ENCODE measurements at places on chromosomes 13 and 19.

DNA sequence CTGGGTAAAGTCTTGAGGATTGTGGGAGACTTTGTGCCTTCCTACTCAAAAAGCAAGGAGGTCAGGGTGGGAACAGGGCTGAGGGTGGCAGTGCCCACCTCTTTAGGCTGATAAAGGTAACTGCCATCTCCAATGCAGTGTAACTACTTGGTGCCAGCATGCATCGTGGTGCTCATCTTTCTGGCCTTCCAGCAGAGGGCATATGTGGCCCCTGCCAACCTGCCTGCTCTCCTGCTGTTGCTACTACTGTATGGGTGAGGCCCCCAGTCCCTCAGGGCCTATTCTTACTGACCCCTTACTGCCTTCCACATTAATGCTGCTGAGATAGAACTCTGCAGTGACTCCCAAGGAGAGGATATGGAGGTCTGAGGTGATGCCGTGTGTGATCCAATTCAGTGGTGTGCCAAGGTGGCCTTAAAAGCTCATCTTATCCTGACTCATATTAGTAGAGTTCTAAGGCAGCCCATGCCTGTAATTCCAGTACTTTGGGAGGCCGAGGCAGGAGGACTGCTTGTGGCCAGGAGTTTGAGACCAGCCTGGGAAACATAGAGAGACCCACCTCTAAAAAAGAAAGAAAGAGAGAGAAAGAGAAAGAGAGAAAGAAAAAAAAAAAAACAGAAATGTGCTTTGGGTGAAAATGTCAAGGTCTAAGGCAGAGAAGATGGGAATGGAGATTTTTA lies 9.7 kb upstream of the ARHGAP45 start:
- peak; percentile 46 for DNase-seq

DNA sequence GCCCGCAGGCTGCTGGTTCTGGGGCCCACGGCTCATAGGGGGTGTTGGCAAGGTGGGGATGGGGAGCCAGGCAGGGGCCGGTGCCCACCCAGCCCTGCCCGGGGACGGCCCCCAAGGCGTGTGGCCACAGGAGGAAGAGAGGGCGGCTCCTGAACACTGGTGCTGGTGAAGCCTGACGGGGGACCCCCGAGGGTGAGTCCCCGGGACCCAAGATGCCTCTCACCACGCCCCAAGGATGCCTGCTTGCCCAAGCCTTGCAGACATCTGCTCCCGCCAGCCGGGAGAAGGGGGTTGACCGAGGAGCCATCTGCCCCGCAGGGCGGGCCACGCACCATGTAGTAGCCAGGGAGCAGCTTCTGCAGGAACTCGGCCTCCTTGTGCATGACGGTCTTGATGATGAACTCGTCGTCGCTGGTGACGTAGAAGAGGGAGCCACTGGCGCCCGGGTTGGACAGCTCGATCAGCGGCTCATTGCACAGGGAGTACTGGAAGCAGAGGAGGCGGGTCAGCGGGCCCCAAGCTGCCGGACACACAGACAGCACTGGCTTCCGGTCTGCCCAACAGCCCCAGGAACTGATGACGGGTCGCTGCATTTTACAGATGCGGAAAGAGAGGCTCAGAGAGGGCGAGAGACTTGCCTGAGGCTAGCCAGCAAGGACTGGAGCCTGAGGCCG lies 29.6 kb upstream of the CACTIN start:
- DNase-seq = no peak

DNA sequence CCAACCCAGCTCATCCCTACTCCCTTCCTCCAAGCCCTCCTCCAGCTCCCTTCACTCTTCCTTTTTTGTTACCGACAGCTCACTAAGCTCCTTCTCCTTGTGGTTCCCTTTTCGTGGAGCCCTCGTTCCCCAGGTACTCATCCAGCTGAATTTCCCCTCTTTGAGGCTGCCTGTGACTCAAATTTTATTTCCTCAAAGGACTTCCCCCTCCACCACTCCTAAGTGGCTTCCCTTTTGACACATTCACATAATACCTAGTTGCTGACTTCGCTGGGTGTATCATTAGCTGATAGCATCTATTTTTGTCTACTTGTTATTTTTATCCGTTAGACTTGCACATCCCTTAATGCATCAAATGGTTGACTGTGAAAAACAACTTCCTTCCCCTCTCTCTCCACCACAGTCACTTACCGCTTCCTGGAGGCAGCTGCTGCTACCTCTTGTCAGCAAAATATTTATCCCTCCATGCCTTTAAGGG lies 14.5 kb downstream of the FFAR2 start:
- DNase-seq = peak; percentile 89

- DNase-seq = no peak
Observed at GRCh38 chr13:47146136-47146535, 249.3 kb upstream of the HTR2A start.

GRCh38 chr19:6020972-6021805 lies 43.2 kb upstream of the RANBP3 start:
- DNase-seq = no peak

- no peak for DNase-seq
Observed at GRCh38 chr13:20714563-20715329, 11.2 kb downstream of the IL17D start.

DNA sequence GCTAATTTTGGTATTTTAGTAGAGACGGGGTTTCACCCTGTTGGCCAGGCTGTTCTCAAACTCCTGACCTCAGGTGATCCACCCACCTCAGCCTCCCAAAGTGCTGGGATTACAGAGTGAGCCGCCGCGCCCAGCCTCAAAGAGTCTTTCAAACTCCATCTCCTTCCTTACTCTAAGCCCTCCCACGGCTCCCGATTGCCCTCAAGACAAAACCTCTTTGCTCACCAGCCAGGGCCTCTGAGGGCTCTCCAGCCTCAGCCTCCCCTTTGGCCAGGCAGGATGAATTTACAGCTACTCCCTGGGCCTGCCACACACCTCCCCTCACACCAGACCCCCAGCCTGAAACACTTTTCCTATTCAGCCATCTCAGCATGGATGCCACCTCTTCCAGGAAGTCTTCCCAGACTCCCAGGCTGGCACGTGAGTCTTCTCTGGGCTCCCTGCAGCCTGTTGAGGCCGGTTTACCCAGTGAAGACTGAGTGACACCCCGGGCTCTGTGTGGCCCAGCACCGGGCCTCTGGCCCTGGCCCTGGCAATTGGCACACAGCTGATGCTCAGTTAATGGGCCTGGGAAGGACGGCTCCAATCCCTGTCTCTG lies 7.6 kb downstream of the PRSS57 start:
- no peak for DNase-seq

DNA sequence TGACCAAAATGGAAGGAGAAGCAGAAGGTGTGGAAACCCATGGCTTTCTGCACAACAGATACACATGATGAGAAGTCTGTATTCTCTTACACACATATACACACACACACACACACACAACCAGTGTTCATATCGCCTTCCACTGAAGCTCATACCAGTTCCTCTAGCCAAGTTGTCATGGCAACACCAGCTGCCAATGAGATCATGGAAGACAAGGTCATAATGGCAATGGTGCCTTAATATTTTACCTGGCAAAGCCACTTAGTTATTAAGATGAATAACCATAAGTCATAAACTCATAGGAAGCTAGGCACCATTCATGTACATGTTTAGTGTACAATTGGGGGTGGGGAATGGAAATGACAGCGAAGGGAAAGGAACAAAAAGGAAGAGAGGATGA lies 2.6 kb upstream of the DHRS12 start:
- peak; percentile 49 for DNase-seq

- DNase-seq = no peak
Observed at GRCh38 chr13:74174810-74175209, 40.6 kb upstream of the KLF12 start.

DNA sequence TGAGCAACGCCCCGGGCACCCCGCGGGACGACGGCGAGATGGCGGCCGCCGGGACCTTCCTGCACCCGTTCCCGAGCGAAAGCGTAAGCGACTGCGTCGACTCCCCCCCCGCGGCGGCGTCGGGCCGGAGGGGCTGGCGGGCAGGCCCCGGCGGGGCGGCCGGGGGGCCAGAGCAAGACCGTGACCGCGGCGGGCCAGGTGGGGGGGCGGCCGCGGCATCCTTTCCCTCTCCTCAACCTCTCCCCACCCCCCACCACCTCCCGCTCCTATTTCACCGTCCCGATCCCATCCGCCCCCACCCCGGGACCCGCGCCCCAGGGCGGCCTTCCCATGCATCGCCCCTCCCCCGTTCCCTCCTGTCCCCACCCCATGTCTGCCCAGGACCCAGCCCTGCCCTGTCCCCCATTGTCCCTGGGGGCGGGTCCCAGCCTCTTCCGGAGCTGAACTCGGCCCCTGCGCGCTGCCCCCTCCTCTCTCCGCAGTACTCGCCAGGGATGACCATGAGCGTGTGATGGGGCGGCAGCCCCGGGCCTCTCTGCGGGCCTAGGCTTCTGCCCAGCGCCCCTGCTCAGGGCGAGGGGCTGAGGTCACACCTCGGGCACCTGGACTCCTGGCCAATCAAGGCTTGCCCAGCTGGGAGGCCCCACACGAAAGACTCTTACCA lies 4.1 kb downstream of the ISYNA1 start:
- no peak for DNase-seq

DNA sequence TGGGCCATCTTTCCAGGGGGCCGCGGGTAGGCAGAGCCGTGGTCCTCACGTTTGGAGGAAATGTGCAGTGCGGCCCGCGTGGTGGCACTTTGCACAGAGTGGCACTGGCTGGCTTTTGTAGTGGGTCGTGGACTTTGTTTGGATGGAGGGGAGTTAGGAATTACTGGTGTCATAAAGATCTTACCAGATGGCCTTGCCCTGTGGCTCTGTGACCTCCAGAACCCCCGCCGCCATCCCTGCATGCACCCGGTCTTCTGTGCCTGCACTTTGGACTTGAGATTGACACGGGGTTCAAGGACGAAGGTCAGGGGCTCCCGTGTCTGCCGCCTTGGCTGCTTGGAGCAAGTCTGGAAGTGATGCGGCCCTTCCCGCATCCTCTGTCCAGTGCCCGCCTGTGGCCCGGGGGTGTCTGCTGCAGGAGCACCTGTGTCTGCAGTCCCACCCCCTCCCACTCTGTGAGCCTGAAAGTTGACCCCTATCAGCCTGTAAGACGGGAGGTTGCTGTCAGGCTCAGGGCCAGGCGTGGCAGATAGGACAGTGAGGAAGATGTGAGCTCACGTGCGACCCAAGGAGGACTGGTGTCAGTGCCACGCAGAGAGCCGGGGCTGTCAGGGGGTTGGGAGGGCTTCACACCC lies 2.2 kb downstream of the GNA11 start:
- DNase-seq = no peak

DNA sequence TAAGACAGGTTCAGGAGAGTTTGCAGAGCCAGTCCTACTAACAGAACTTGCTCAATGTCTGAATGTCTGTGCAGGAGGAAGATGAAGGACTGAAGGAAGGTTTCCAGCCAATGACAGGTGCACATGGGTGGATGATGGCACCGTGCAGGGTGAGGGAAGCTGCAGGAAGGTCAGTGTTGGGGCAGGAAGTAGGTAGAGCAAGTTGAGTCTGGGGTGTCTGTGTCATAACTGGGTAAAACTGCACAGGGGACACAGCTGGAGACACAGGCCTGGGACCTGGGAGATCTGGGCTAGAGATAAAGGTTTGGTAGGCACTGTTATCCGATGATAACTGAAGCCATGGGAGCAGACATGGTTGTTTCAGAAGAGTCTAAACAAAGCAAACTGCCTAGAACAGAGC lies 116.9 kb downstream of the USP12 start:
- DNase-seq = no peak

DNA sequence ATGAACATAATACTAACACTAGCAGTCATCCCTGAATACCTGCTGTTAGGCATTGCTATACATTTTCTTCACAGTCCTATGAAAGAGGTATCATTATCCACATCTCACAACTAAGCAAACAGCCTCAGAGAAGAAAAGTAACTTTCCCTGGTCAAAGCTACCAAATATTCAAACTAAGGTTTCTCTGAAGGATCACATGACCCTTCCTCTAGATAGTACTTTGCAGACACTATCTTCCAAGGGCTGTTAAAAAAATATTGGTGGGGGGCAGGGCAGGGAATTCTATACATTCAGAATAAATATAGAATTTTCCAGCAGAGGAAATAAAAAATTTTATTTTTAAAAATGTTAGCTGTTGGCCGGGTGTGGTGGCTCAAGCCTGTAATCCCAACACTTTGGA lies 3.1 kb downstream of the SLC25A30 start:
- no peak for DNase-seq

GRCh38 chr13:69956349-69956748 lies 151.3 kb upstream of the ATXN8OS start:
- no peak for DNase-seq

DNA sequence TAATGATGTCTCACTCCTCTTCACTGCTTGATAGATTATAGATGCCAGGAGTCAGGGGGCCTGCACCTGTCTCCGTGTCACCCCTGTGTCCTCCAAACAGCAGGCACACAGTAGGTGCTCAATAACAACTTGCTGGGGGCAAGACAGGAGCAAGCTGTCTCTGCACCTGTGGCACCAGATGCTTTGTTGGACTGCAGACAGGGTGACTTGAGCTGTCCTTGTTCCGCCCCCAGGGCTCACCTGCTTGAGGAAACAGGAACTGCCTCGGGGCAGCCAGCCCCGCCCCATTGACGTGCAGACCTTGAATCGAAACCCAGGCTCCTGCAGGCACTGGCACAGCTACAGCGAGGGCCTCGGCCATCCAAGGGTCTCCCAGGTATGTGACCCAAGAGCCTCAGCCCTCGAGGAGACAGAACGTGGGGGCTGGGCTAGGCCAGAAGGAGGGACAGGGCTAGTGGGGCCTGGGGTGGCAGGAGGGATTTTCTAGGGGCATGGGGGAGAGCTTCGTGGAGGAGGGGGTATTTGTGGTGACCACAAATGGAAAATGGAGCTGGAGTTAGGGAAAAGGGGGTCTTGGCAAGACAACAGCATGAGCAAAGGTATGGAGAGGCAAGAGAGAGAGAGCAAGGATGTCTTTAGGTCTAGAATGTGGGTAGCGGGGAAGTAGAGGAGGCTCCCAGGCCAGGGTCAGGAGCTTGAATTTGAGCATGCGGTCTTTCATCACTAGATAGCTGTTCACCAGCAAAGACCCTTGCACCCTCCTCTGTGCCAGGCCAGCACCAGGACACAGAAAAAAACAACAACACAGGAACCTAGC lies at the start of gene HSH2D:
Gene HSH2D, plus strand, starts transcription at position 287 of the 817 bp plus-strand sequence. CDS start 5,066 bp downstream, outside the sequence.
- DNase-seq = peak; percentile 69

- no peak for DNase-seq
Observed at GRCh38 chr19:47503826-47504150, 11.1 kb downstream of the NAPA start.

GRCh38 chr19:43534816-43535761 lies 2.1 kb downstream of the ZNF575 start:
- DNase-seq = peak; percentile 37

DNA sequence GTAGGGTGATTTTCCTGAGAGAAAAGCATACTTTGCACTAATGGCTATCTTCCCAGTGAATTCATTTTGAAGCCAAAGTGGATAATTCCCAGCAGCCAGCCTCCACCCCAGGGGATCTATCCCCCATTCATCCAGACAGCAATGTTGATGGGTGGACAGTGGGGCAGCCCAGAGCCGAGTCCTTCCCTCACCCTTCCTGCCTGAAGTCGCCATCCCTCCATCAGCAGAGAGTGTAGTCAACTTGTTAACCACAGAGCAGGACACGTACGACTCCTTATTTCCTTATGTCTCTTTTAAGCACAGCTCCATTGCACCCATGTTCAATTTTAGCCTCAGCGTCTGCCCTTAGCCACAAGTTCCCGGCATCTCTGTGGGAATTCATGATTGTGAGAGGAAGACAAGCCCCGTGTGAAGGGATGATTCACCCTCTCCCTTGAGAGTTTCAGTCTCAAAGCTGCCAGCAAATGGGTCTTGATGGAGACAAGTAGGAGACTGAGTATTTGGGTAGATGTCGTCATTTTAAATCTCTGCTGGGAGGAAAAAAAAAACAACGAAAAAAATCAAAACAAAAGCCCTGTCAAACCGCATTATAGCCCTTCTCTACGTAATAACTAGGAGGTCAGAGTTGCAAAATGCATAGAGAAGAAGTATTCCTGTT lies 58.3 kb upstream of the MEDAG start:
- DNase-seq = peak; percentile 40
